ENCODE measurements at places on chromosomes 3 and 15. TPM values are rescaled to one million over a fixed set of nuclear protein-coding genes. Genes with fewer than 3 reads are reported as not detected.

The MYL3 gene
- not detected for total RNA-seq

The RARRES1 gene
- not detected for total RNA-seq

The UROC1 gene
- not detected for total RNA-seq

The TTLL13 gene
- 0.87 TPM for total RNA-seq

DNA sequence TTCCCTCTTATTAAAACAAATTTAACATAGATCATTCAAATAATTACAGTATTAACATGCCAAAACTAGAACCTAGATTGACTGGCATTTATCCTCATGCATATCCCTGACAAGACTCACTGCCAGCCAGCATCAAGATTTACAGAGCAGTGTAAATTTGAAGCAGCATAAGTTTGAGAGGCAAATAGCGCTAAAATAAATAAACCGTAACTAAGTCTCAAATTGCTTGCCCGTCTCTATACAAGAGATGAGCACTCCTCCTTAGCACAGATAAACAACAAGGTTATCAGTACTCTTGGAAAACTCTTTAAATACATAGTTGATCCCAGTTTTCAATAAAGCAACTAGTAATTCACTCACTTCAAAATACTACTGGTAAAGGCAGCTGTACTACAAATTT, 29.6 kb downstream of the MSL2 start:
- H3K27me3 ChIP-seq = no peaks in the 10 kb centered on the region
- no peak overlapping the region for H3K27ac ChIP-seq
- H3K4me3 ChIP-seq = no peak overlapping the region
- DNase-seq = no peak
- peaks cover 21% of the 10 kb centered on the region for H3K36me3 ChIP-seq

The TEX264 gene
- 75.2 TPM for total RNA-seq

GRCh38 chr3:118277814-118278213, 756.8 kb downstream of the IGSF11 start:
- no peaks in the 10 kb centered on the region for H3K36me3 ChIP-seq
- H3K27me3 ChIP-seq = no peaks in the 10 kb centered on the region
- no peak overlapping the region for H3K4me3 ChIP-seq
- no peaks in the 10 kb centered on the region for H3K4me1 ChIP-seq
- no peak for DNase-seq
- H3K27ac ChIP-seq = no peak overlapping the region
